ENCODE measurements at places on chromosomes 6 and 20.

DNA sequence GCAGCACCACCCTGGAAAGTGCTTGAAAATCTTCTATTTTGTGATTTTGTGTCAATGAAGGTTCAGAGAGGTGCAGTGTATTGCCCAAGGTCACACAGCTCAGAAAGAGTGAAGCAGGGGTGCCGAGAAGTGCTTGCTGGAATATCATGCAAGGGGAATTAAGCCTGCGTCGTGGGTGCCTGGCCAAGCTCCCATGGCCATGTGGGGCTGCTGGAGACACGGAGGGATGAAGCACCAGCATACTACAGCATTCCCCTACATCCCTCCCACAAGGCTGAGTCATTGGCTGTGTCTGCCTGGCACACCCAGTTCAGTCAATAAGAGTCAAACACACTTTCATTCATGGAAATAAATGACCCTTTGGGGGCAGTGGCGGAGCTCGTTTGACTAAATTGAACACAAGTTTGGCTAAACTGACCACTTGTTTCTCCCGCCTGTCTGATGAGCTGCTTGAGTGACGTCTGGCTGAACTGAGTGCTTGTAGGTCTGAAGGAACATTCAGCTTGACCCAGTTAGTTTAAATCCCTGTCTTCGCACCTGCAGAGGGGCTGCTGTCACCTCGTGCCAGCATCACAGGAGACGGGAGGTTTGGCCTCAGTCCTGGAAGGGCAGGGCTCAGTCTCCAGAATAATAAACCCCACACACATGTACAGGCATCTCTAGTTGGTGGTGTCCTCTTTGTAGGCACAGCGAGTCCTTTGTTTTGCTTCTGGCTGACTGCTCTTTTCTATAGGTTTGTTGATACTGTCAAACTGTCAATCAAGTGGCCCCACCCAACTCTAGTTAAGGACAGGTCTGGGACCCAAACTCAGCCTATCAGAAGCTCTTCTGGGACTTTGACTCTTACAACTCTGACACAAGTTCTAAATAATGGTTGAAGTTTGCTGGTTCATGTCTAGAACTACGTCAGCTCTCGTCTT lies 8.4 kb upstream of the TGM2 start:
- DNase-seq: no peak

- no peak for DNase-seq
These were observed 15.4 kb downstream of the SRSF3 start for GRCh38 chr6:36609582-36609981.

GRCh38 chr6:112941613-112942012 lies 594.5 kb downstream of the RFPL4B start:
- no peak for DNase-seq

- DNase-seq: no peak
These were observed 203.2 kb downstream of the COL9A1 start for GRCh38 chr6:70099732-70100131.

DNA sequence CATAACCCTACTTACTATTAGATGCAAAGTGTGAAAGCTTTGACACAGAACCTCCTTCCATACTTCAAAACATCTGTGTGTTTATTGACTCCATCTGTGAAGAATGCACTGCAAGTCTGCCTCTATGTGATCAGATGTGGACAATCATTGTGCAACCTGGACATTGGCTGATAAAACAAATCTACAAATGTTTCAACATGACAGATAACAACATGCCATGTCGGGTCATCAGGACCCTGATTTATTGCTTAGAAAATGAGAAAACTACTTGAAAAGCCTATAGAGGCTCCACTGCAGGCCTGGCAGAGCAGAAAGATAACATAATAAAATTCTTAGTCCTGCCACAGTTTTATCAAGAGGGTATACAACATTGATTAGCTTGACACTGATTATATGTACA lies 1286.4 kb downstream of the GRIK2 start:
- DNase-seq: no peak

GRCh38 chr20:62799036-62799435 lies 2.8 kb downstream of the MRGBP start:
- no peak for DNase-seq

DNA sequence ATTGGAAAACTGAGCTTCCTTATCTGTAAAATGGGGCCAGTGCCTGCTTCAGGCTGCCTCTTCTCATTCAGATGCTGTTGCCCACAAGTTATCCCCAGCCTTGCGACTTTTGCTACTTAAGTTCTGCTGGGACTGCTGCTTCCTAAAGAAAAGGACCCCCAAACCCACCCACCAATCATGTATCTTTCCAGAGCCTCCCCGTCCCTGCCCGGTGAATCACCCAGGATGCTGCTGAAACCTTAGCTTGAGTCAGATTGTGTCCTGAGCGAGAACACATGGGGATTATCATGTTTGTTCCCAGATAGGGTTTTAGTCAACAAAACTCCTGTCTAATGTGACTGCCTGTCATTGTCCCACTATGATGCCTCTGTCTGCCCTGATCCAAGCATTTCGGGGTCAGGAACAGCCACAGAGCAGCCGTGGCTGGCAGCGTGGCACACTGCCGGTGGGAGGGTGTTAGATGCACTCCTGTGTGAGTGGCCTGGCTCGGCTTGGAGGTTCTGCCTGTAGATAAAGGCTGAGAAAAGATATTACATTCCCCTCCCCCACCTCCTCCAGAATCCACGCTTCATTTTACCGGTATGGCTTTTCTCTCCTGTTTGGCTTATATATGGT lies 79.9 kb downstream of the TOX2 start:
- DNase-seq: no peak

GRCh38 chr6:124573953-124574352 lies 388.3 kb upstream of the RNF217 start:
- DNase-seq: peak; percentile 58

- DNase-seq: no peak
These were observed 32.2 kb downstream of the RREB1 start for GRCh38 chr6:7139835-7140470.

DNA sequence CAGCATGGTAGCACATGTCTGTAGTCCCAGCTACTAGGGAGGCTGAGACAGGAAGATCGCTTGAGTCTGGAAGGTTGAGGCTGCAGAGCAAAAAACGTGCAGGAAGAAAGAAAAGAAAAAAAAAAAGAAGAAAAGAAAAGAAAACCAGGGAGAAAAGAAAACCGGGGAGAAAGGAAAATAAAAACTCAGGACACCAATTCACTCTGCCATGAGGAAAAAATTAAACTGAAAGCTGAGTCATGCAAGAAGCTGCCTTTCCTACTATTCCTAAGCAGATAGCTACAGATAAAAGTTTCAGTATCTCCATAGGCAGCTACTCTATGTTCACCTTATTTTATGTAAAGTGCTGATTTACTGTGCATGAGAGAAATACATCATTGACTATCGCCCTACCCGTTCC lies 10.5 kb downstream of the PTGIS start:
- DNase-seq: no peak

DNA sequence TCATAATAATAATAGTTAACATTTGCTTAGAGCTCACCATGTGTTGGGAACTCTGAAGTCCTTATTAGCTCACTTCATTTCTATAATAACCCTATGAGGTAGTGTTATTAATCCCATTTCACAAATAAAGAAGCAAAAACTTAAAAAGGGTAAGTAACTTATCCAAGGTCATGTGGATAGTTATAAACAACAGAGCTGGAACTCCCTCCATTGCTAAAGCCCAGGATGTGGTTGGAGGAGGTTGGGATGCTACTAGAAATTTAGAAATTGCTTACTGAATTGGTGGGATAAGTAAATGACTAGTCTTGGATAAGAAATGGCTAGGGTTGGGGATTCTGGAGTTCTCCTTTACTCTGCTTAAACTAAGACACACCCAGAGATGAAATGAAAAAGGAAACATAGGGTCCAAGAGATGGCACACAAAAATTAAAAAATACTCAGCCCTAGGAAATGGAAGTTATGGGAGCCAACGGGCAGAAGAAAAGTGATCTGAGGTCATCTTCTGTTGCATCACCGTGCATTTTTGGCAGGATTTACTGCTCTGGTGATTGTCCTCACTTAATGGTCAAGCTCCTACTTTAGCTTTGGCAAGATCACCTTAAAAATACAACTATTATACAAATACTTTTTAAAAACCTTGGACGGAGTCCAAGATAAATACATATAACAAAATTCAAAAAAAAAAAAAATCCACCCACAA lies 7.7 kb upstream of the CLIC5 start:
- DNase-seq: no peak

DNA sequence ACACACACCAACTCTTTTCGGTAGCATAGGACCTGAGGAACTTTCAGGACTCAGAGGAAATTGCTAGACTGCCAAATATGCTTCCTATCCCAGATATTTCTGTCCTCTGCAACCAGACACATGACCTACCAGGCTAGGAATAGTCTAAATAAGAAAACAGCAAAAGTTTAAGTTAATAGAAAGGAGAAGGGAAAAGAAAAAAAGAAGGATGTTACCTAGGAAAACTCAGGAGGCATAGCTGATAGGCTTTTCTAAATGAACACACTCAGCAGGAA lies 74.6 kb downstream of the MAP3K5 start:
- DNase-seq: no peak

GRCh38 chr6:169779896-169780295 lies 28.5 kb downstream of the ERMARD start:
- DNase-seq: no peak

GRCh38 chr6:31829633-31830283 lies 2.2 kb downstream of the HSPA1B start:
- DNase-seq: peak; percentile 25

GRCh38 chr6:76774781-76775384 lies 688.4 kb downstream of the HTR1B start:
- no peak for DNase-seq

DNA sequence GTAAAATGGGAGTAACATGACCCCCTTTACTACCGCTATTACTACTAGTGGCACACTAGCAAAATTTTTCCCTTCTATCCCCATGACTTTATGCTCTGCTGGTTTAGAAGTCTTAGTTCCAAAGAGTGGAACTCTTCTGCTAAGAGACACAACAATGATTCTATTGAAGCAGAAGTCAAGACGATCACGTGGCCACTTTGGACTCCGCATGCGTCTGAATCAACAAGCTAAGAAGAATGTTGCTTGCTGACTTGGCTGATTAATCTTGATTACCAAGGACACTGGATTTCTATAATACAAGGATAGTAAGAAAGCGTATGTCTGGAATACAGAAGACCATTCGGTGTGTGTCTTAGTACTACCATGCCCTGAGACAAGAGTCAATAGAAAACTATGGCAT lies 244.7 kb upstream of the BTBD3 start:
- no peak for DNase-seq

DNA sequence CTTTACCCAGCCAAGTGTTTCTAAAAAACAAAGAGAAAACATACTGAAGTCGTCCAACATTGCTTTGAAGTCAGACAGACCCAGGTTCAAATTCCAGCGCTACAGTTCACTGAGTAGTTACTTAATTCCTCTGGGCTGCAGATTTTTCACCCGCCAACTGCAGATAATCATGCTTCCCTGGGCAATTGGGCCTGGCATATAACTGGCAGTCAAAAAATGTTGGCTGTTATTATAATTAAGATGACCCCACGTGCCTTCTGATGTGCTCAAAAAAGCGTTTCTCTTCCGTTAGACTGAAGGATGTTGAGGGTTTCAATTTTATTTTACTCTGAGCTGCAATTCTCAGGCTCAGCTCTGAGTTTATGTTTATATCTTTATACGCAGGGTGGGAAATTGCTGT lies 156.1 kb upstream of the CITED2 start:
- no peak for DNase-seq

GRCh38 chr6:110351986-110352385 lies 6.2 kb downstream of the METTL24 start:
- DNase-seq: no peak

DNA sequence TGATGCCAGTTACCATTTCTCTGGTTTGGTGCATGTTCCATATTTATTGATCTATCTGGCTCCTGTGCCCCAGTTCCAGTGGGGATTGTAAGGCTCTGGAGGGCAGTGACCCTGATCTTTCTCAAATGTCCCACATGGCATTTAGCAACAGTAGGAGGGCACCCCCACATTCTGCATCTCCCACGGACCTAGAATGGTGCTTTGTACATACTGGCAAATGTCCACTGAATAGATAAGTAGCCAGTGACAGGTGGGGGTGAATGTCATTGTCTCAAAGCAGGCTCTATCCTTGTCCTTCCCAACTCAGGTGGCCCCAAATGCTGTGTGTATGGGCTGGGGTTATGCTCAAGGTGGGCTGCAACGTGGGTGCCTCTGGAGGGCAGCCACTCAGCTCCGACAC lies 84.2 kb downstream of the TMEM242 start:
- DNase-seq: no peak

- DNase-seq: no peak
These were observed 138.4 kb upstream of the TENT5A start for GRCh38 chr6:81890846-81891245.

DNA sequence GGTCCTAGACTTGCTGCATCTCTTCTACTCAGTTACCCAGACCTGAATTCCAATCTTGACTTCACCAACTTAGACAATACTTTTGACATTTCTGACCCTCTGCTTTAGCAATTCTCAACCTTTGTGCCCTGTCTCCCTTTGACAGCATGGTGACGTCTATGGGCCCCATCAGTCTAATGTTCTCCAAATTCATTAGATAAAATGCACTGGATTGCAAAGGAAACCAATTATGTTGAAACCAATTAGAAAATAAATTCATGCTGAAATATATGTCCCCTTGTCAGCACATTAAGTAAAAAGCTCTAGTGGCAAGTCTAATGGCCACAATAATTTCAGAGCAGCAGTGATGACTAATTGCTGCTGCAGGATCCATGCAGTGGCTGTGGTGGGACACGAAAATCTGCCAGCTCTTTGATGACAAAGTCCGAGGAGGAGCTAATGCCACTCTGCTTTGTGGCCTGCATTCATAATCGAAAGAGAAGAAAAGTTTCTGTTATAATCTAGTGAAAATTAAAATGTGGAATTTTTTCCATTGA lies 64.0 kb downstream of the BFSP1 start:
- DNase-seq: no peak
